ENCODE measurements at places on chromosomes 16 and 17.

GRCh38 chr16:81767987-81768592, 11.0 kb upstream of the PLCG2 start:
- DNase-seq, result no peak

GRCh38 chr17:61617330-61617729, 26.3 kb upstream of the NACA2 start:
- DNase-seq, result no peak

DNA sequence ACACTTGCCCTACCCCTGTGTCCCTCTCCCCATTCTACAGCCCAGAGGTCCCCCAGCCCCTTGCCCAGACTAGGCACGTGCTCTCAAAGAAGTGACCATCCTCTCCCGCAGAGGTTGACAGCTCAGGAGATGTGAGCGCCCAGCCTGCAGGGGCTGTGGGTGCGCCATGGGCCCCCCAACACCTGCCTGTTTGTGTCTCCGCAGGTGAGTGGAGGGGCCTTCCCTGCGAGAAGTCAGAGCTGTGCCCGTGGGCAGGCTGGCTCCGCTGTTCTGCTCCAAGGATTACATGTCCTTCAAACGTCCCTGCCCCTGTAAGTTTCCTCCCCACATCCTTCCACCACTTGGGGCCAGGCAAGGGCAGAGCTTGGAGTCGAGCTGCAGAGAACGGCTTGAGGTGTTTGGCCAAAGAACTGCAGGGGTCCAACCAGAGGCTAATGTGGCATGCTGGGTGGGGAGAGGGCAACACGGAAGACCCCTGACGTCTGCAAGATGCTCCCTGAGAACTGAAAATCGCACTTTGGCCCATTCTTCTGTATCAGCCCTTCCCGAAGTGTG, 10.4 kb downstream of the BEAN1 start:
- DNase-seq, result no peak

- no peak for DNase-seq
Observed at GRCh38 chr16:75572864-75573542, 6.8 kb downstream of the GABARAPL2 start.

DNA sequence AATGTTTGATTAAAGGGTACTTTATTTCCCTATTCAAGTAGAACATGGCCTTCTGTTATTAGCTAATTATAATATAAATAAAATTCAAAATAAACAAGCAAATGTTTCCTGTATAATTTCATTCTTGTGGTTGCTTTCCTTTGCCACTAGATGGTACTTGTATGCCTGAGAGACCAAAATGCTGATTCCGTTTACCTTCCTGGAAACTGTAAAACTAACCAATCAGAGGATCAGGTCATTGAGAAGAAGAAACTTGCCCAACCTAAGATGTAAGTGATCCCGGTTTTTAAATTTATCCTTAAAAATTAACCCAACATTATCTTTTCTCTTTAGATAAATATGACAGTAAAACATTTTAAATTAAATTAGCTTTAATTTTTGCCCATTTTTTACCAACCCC, 8.1 kb upstream of the ABCA5 start:
- no peak for DNase-seq

DNA sequence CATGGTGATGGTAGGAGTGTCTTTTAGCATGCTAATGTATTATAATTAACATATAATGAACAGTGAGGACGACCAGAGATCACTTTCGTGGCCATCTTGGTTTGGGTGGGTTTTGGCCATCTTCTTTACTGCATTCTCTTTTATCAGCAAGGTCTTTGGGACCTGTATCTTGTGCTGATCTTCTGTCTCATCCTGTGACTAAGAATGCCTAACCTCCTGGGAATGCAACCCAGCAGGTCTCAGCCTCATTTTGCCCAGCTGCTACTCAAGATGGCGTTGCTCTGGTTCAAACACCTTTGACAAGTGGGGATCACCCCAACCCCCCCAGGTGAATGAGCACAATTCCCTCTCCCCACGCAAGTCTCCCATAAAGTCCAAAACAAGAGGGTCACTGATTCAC, 49.3 kb upstream of the ETV4 start:
- DNase-seq, result no peak

- no peak for DNase-seq
Observed at GRCh38 chr17:48994549-48995303, 2.5 kb upstream of the IGF2BP1 start.

DNA sequence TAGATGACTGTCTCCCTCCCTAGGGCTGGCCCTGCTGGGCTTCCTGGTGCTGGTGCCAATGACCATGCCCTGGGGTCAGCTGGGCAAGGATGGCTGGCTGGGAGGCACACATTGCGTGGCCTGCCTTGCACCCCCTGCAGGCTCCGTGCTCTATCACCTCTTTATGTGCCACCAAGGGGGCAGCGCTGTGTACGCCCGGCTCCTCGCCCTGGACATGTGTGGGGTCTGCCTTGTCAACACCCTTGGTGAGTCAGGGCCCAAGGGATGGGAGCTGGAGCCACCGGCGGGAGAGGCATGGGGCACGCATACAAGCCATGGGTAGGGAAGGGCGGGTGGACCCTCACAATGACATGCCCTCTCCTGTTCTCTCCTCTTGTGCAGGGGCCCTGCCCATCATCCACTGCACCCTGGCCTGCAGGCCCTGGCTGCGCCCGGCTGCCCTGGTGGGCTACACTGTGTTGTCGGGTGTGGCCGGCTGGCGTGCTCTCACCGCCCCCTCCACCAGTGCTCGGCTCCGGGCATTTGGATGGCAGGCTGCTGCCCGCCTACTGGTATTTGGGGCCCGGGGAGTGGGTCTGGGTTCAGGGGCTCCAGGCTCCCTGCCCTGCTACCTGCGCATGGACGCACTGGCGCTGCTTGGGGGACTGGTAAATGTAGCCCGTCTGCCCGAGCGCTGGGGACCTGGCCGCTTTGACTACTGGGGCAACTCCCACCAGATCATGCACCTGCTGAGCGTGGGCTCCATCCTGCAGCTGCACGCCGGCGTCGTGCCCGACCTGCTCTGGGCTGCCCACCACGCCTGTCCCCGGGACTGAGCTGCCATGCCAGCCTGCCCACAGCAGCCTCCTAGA, 2.2 kb downstream of the PAQR4 start:
- DNase-seq, result no peak

DNA sequence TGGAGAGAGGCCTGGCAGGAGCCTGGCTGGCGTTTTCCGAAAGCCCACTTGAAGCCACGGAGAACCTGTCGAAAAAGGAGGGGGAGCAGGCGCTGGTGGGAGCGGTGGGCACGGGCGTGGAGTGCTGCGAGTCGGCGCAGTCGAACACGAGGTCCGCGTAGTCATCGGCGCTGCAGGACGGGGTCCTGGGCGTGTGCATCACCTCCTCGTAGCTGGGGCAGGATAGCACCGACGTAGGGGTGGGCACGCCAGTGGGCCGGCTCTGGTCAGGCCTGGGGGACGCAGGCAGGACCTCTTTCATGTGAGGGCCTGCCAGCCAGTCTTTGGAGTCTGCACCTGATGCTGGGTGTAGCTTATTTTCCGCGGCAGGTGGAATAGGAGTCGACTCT, 63.7 kb downstream of the ZNF778 start:
- no peak for DNase-seq
